ENCODE measurements at places on chromosomes 4 and X. TPM values are rescaled to one million over a fixed set of nuclear protein-coding genes. Genes with fewer than 3 reads are reported as not detected.
A peak's percentile ranks its signal among the peaks of the same experiment; 100 is the strongest.

GPR82 gene
- total RNA-seq = 0.40 TPM

GRCh38 chr4:172147687-172148086 is 334.5 kb downstream of the GALNTL6 start:
- no peaks in the 10 kb centered on the region for H3K27me3 ChIP-seq
- H3K4me3 ChIP-seq = no peak overlapping the region
- no peaks in the 10 kb centered on the region for H3K36me3 ChIP-seq
- no peaks in the 10 kb centered on the region for H3K4me1 ChIP-seq

NDP gene
- not detected for total RNA-seq

GRCh38 chr4:2448589-2448988 is 20.3 kb upstream of the RNF4 start:
- no peaks in the 10 kb centered on the region for H3K36me3 ChIP-seq
- H3K4me3 ChIP-seq = no peak overlapping the region
- no peaks in the 10 kb centered on the region for H3K27me3 ChIP-seq
- DNase-seq = no peak

- no peaks in the 10 kb centered on the region for H3K36me3 ChIP-seq
- H3K27me3 ChIP-seq = no peaks in the 10 kb centered on the region
- no peak for DNase-seq
- no peak overlapping the region for H3K27ac ChIP-seq
Observed at GRCh38 chr4:139330283-139330682, 28.0 kb upstream of the NDUFC1 start.

DNA sequence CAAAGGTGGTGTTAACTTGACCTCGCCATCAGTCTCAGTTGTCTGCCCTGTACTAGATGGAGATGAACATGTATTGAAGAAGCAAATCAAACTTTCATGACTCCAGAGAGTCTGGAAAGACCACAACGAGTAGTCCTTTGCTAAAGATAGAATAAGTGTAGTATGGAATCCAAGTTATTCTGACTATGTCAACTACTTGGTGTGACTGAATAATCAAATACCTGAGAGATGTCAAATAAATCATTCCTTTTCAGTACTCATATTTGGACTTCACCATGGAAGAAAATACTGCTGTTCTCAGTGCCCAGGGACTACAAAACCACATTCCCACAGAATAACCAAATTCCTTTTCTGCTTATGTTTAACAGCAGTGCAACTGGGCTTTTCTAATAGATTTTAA is 161.2 kb upstream of the SPRY1 start:
- H3K4me3 ChIP-seq = no peak overlapping the region
- no peaks in the 10 kb centered on the region for H3K27me3 ChIP-seq
- H3K27ac ChIP-seq = no peak overlapping the region
- H3K36me3 ChIP-seq = no peaks in the 10 kb centered on the region
- H3K4me1 ChIP-seq = no peaks in the 10 kb centered on the region
- no peak for DNase-seq

HSFX3 gene
- total RNA-seq = not detected

DKK2 gene
- total RNA-seq = 1.3 TPM

RHOXF1 gene
- not detected for total RNA-seq

DNA sequence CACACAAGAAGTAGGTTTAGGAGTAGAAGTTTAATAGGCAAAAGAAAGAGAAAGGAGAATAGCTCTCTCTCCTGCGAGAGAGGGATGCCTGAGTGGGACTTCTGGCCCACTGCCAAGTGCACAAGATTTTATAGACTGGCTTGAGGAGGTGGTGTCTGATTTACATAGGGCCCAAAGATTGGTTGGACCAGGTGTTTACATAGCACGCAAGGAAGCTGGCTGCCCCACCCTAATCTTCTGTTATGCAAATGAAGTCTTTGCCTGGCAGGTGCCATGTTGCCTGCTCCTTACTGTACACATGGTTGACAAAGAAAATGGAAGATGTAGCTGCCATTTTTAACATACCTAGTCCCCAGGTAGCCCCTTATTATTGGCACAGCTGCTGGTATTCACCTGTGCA is 170.8 kb upstream of the GATB start:
- no peaks in the 10 kb centered on the region for H3K36me3 ChIP-seq
- no peak overlapping the region for H3K4me3 ChIP-seq
- H3K4me1 ChIP-seq = no peaks in the 10 kb centered on the region
- H3K27ac ChIP-seq = no peak overlapping the region

DNA sequence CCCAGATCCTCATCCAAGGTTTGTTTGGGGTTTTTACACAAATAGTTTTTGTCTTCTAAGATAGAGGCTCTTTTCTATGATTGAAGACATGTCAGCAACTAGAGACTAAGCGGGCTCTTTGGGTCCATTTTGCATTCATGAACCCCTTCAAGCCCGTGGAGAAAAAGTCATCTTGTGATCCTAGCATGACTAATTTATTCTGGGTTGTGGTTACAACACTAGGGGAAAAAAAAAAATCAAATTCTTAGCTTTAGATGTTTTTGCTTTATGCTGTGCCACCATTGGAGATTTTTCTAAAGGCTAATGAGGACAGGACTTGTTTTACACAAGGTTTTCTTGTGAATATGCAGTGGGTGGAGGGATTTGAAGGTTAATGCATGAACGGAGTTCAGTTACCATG is 440.0 kb downstream of the PCDH7 start:
- H3K27ac ChIP-seq = no peak overlapping the region
- no peak overlapping the region for H3K4me3 ChIP-seq
- no peaks in the 10 kb centered on the region for H3K27me3 ChIP-seq

DNA sequence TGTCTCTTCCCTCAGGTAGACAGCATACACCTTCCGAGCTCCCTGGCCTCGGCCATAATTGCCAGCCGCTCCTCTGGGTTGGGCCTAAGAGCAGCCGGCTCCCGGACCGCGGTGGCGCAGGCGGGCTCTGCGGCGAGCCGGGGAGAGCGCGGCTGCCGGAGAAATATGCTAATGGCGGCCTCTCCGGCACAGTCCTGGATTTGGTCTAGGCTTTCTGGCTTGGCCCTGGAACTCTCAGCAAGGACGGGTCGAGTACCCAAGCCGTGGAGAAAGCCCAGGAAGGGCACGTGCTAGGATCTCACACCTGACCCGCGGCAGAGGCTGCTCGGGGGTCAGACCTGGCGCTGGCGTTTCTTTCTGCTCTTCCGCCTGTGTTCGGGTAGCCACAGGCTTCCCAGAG is 18.6 kb upstream of the ZIC3 start:
- H3K4me1 ChIP-seq = peaks cover 3% of the 10 kb centered on the region
- no peak for DNase-seq
- no peak overlapping the region for H3K4me3 ChIP-seq
- H3K27ac ChIP-seq = no peak overlapping the region
- H3K27me3 ChIP-seq = peaks cover 31% of the 10 kb centered on the region
- no peaks in the 10 kb centered on the region for H3K36me3 ChIP-seq

CC2D2A gene
- total RNA-seq = 1.9 TPM

DUSP9 gene
- 0.28 TPM for total RNA-seq

DNA sequence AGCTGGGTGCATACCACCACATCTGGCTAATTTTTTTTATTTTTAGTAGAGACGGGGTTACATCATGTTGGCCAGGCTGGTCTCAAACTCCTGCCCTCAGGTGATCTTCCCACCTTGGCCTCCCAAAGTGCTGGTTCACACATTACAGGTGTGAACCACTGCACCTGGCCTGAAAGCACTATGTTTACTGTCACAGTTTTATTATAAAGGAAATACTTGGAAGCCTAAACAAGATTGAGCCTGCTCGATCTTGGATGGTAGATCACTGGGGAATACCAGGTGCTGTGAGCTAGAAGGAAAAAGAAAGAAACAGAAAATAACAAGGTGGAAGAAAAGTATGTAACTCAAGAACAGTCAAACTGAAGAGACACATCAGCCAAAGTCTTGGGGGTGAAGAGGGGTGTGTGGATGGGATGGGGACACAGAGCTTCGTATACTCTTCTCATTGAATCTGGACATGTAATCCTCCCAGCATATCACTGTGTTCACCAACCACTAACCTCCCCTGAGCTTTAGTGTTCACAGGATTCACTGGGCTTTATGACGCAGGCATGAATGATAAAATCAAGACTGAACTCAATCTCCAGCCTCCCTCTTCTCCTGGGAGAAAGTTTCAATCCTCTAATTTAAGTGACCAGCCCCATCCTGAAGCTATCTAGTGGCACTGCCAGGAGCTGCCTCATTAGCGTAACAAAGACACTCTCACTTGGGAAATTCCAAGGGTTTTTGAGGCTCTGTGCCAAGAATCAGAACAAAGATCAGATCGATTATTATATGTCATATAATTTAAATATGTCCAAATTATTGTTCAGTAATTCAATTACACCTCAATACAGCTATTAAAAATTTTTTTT is 40.9 kb downstream of the PDS5A start:
- no peak for DNase-seq
- no peaks in the 10 kb centered on the region for H3K36me3 ChIP-seq
- no peak overlapping the region for H3K4me3 ChIP-seq
- peaks cover 18% of the 10 kb centered on the region for H3K4me1 ChIP-seq
- no peaks in the 10 kb centered on the region for H3K27me3 ChIP-seq
- H3K27ac ChIP-seq = no peak overlapping the region

GRCh38 chrX:49079489-49080428 is at the start of gene WDR45:
WDR45 (minus strand) TSS chrX:49079887; CDS start chrX:49078095, 1,792 bp downstream.
- DNase-seq = peak; percentile 69
- no peaks in the 10 kb centered on the region for H3K36me3 ChIP-seq
- no peaks in the 10 kb centered on the region for H3K27me3 ChIP-seq
- peak within 1 kb of the TSS; percentile 50 for H3K4me3 ChIP-seq
- peak within 1 kb of the TSS; percentile 77 for H3K27ac ChIP-seq

BEX5 gene
- 15.4 TPM for total RNA-seq

- no peaks in the 10 kb centered on the region for H3K4me1 ChIP-seq
- H3K36me3 ChIP-seq = no peaks in the 10 kb centered on the region
- DNase-seq = no peak
- no peak overlapping the region for H3K4me3 ChIP-seq
Observed at GRCh38 chrX:3803305-3803704, 89.9 kb upstream of the PRKX start.

SOWAHD gene
- total RNA-seq = 0.46 TPM

DNA sequence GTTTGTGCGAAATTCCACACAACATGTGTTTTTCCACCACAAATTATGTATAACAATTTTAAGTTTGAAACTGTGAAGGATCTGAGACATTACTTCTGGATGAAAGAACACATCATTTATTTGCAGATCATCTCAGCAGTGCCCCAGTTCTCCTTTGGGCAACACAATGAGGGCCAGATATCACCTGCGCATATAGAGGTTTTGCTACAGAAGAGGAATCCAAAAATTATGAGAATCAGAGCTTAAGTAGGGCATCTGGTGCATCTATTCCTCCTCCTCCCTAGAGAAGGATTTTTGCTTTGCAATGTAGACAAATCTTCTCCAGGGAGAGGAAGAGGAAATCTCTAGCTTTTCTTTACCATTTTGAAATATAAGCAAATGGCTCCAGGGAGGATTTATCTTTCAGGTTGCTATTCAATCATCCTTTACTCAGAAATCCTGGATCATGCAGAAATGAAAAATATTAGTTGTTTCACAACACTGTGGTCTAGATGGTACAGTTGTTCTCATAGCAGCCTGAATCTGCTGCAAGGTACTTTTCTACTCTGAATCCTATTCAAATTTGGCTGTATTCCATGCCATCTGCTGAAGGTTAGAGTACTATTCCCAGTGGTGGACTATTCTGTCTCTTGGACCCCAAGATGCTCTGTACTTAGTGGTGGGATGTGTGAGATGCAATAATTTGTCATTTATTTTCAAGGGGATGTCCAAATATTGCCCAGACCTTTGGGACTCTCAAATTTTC is 132.1 kb downstream of the SNCA start:
- H3K27me3 ChIP-seq = no peaks in the 10 kb centered on the region
- no peak overlapping the region for H3K27ac ChIP-seq
- H3K4me3 ChIP-seq = no peak overlapping the region
- no peak for DNase-seq
- no peaks in the 10 kb centered on the region for H3K4me1 ChIP-seq

DNA sequence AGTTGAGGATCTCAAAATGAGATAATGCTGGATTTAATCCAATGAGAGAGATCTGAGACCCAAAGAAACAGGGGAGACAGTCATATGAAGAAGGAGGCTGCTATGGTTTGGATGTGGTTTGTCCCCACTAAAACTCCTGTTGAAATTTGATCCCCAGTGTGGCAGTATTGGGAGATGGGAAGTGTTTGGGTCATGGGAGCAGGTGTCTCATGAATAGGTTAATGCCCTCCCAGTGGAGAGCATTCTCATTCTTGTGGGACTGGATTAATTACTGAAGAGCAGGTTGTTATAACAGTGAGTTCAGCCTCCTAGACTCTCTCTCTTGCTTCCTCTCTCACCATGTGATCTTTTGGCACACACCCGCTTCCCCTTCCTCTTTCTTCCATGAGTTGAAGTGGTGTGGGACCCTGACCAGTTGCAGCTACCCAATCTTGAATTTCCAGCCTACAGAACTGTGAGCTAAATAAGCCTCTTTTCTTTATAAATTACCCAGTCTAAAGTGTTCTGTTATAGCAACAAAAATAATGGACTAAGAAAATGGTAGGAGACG is 70.3 kb downstream of the PPEF2 start:
- no peaks in the 10 kb centered on the region for H3K4me1 ChIP-seq
- no peaks in the 10 kb centered on the region for H3K36me3 ChIP-seq
- DNase-seq = no peak

GRCh38 chr4:13432453-13432852 is 51.7 kb downstream of the RAB28 start:
- H3K27ac ChIP-seq = no peak overlapping the region
- no peaks in the 10 kb centered on the region for H3K27me3 ChIP-seq
- no peaks in the 10 kb centered on the region for H3K36me3 ChIP-seq
- no peak for DNase-seq
- H3K4me3 ChIP-seq = no peak overlapping the region

PNMA3 gene
- total RNA-seq = 0.16 TPM

GRCh38 chr4:83629945-83630721 is 94.2 kb downstream of the GPAT3 start:
- H3K4me1 ChIP-seq = peaks cover 5% of the 10 kb centered on the region
- DNase-seq = peak; percentile 51
- no peaks in the 10 kb centered on the region for H3K27me3 ChIP-seq

ALB gene
- total RNA-seq = 872 TPM

GRCh38 chrX:43846558-43846957 is 35.7 kb downstream of the MAOB start:
- no peaks in the 10 kb centered on the region for H3K36me3 ChIP-seq
- H3K4me3 ChIP-seq = no peak overlapping the region
- DNase-seq = no peak
- H3K27ac ChIP-seq = no peak overlapping the region

DNA sequence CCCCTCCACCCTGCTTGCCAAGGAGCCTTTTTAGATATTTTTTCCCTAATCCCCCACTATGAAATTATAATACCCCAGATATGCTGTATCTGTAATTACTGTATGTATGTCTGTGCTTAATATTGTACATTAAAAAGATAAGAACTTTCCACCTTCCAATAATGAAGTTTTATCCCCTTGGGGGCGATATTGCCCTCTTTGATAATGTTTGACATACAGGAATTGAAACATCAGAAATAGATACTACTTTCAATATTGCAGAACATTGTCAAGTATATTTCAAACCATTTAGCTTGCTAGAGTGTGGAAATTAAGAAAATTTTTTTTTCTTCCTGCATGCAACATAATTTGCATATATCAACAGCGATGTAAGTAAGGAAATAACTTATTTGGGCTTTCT is 58.9 kb downstream of the NAF1 start:
- no peaks in the 10 kb centered on the region for H3K4me1 ChIP-seq
- H3K4me3 ChIP-seq = no peak overlapping the region
- H3K36me3 ChIP-seq = no peaks in the 10 kb centered on the region
- H3K27me3 ChIP-seq = no peaks in the 10 kb centered on the region
- H3K27ac ChIP-seq = no peak overlapping the region

All from pancreas (tissue), 10 donors.